Suprapubic skin (tissue), 4 donors: ENCODE measurements at places on chromosomes 6 and 20. TPM values are rescaled to one million over a fixed set of nuclear protein-coding genes. Genes with fewer than 3 reads are reported as not detected.

SLC24A3 gene
- 5.8 TPM for total RNA-seq

AGPAT4 gene
- total RNA-seq = 1.7 TPM

PPP1R3G gene
- 0.79 TPM for total RNA-seq

PCSK2 gene
- 23.1 TPM for total RNA-seq

TINAG gene
- not detected for total RNA-seq

MDN1 gene
- total RNA-seq = 45.4 TPM

C4B gene
- 9.4 TPM for total RNA-seq

SPAG4 gene
- not detected for total RNA-seq

BCAS4 gene
- 2.6 TPM for total RNA-seq

C6orf163 gene
- total RNA-seq = 4.0 TPM

GPLD1 gene
- total RNA-seq = 37.2 TPM

TFAP2B gene
- 7.9 TPM for total RNA-seq

CYP21A2 gene
- total RNA-seq = 0.39 TPM

APOBEC2 gene
- not detected for total RNA-seq

KIF13A gene
- 73.0 TPM for total RNA-seq

SLC12A5 gene
- not detected for total RNA-seq

FAXC gene
- total RNA-seq = 4.2 TPM

HLA-DQA1 gene
- total RNA-seq = 21.3 TPM

SIRPD gene
- total RNA-seq = not detected

TSHZ2 gene
- total RNA-seq = 22.6 TPM

FOXF2 gene
- total RNA-seq = 1.3 TPM

BPIFB4 gene
- not detected for total RNA-seq

DAAM2 gene
- total RNA-seq = 17.6 TPM

ADGRF1 gene
- total RNA-seq = not detected

FOXS1 gene
- not detected for total RNA-seq

GLP1R gene
- not detected for total RNA-seq
